Activated gamma-delta T cell treated with Interleukin-2 at 50 U/mL for 16 hours (primary cell): ENCODE measurements at places on chromosomes 1 and 21.

- DNase-seq = no peak
Observed at GRCh38 chr1:167328816-167329483, 108.3 kb downstream of the POU2F1 start.

DNA sequence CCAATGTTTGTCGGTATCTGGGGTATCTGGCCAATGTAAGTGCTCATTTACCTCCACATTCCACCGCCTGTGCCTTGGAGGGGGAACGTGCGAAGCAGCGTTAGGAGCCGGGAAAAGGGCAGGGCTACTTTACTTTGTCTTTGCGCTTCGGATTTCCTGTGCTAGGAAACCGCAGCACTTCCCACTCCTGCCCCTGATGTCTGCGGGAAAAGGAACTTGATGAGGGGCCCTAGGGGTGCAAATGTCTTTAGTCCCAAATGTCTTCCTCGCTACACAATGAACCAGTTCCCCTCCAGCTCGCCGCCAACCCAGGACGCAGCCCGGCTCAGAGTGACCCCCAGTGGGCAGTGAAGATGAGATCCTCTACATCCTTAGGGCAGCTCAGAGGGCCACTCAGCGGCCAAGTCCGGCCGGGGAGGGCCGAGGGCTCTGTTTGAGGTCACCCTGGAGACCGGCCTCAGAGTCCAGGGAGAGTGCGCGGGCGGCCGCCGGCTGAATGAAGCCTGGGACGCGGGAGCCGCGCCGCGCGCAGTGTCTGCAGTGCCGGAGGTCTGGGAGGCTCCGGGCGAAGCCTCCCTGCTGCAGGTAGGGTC, at the start of gene DYNLT5:
DYNLT5 (plus strand) TSS at position 460 of the 593 bp plus-strand sequence. CDS start 2,200 bp downstream, outside the sequence.
- DNase-seq = no peak

- peak; percentile 30 for DNase-seq
Observed at GRCh38 chr1:9589144-9589718, 520 bp downstream of the TMEM201 start.

DNA sequence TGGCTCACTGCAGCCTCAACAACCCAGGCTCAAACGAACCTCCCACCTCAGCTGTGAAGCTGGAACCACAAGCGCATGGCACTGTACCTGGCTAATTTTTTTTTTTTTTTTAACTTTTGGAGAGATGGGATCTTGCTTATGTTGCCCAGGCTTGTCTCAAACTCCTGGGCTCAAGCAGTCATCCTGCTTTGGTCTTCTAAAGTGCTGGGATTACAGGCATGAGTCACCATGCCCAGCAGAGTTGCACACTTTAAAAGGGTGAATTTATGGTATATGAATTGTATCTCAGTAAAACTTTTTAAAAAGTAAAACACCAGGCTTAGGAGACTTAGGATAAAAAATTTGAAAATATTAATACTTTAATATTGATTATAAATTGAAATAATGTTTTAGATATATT, 99.1 kb downstream of the CLEC20A start:
- DNase-seq = no peak

DNA sequence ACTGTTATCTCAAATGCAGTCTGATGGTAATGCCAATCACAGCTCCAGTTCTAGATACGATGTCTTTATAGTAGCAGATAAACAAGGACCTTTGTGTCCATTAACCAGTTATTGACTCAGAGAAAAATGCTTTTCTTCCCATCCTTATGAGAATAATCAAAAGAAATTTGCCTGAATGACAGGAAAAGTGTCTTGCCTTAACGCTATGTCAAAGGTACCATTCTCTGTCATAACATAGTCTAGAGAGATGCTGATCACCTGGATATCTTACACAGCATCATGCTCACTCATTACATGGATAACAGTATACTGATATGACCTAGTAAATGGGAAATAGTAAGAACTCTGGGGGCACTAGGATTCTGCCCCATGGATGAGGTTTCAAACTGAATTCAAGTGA, 151.7 kb upstream of the NEGR1 start:
- DNase-seq = no peak

- DNase-seq = peak; percentile 50
Observed at GRCh38 chr1:7902478-7903085, 38.1 kb downstream of the TNFRSF9 start.
